ENCODE measurements at places on chromosomes 4 and X.

DNA sequence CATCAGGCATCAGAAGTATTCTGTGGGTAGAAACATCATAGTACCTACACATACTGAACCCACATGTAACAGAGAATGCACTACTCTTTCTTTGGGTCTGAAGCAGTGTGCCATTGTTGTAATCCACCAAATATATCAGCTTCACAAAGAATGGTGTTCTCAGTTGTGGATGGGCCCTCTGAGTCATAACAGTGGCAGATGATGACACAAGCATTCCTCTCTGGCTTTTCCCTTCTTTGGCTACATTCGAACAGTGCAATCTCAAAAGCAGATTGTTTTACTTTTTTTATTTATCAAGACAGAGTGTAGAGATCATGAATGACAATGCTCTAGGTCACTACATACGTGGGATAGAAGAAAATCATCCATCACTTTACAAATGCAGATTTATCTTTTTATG lies 247.2 kb upstream of the EPHA5 start:
- no peak for DNase-seq

GRCh38 chr4:95077864-95078263 lies 320.1 kb downstream of the BMPR1B start:
- no peak for DNase-seq

GRCh38 chr4:16205298-16206164 lies 20.7 kb downstream of the TAPT1 start:
- no peak for DNase-seq

DNA sequence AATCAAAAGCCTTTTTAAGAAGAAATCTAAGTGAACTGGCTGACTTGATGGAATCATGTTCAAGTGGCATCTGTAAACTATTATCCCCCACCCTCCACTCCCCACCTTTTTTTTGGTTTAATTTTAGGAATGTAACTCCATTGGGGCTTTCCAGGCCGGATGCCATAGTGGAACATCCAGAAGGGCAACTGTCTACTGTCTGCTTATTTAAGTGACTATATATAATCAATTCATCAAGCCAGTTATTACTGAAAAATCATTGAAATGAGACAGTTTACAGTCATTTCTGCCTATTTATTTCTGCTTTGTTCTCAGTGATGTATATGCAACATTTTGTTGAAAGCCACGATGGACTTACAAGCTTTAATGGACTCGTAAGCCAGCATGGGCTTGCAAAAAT lies 162.3 kb downstream of the STIM2 start:
- DNase-seq = no peak

DNA sequence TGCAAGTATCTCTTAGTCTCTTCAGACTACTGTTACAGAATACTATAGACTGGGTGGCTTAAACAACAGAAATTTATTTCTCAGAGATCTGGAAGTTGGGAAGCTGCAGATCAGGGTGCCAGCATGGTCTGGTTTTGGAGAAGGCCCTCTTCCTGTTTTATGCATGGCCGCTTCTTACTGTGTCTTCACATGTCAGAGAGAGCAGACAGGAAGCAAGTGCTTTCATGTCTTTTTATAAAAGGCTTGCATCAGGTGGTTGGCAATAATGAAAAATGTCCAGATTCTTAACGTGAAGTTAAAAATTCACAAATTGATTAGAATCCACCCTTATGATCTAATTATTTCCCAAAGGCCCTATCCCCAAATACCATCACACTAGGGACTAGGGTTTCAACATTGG lies 284.9 kb downstream of the RPA4 start:
- no peak for DNase-seq

- DNase-seq = no peak
These were observed 185.1 kb downstream of the ADGRL3 start for GRCh38 chr4:61385256-61385655.

DNA sequence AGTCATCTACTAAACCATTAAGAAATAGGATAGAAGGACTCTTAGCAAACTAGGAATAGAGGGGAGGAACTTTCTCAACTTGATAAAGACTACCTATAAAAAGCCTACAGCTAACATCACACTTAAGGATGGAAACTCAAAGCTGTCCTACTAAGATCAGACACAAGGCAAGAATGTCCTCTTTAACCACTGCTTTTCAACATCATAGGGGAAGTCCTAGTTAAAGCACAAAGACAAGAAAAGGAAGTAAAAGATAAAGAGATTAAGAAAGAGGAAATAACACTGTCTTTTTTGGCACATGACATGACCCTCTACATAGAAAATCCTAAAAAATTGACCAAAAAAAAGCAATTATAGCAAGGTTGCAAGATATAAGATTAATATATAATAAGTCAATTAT lies 136.6 kb downstream of the FBXW7 start:
- DNase-seq = no peak

GRCh38 chr4:30670206-30670605 lies 50.0 kb upstream of the PCDH7 start:
- no peak for DNase-seq

DNA sequence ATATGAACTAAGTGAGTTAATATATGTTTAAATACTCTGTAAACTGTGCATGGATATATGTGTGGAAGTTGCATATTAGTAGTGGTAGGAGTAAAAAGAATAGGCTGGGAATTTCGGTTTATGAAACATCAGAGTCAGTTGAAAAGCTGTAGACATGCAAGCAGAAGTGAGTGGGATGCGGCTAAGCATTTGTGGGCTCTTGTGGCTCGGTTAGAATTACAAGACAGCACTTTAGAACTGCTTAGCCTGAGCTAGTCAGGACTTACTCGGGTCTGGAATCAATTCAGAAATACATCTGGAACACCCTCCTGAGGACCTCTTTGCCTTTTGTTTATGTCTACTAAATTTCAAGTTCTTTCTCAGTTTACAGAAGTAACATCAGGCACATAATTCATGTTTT lies 93.6 kb downstream of the AFF2 start:
- DNase-seq = no peak

GRCh38 chr4:53101191-53101581 lies 239.1 kb downstream of the RASL11B start:
- no peak for DNase-seq

DNA sequence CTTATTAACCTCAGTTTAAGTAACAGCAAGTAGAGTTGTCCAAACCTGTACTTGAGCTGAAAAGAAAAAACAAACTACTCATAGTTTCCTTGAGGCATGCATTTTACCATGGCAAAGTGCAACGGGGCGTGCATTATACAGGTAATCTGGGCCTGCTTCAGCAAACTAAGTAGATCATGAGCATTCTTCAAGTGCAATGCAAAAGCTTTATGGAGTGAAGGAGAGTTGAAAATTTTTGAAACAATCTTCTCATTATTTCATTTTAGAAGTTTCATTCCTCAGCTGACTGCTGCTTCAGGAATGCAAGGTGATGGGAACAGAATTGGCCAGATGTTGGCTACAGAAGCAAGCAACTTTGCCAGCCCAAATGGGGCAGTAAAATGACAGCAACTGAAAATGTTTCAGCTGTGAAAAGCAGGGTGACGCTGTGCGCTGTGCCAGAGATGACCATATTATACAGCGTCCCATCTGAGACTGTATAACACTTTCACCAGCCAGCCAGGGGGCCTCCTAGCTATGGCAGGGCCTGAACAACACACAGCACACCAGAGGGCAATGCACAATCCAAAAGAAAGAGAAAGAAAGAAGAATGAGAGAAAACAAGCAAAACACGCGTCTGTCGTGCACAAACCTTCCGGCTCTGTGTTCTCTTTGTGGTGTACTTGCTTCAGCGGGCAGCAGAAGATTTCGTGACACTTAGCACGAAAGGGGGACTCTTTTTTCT lies 145.5 kb upstream of the FGF13 start:
- no peak for DNase-seq

GRCh38 chrX:12947545-12948235 lies 27.2 kb upstream of the TMSB4X start:
- DNase-seq = no peak

DNA sequence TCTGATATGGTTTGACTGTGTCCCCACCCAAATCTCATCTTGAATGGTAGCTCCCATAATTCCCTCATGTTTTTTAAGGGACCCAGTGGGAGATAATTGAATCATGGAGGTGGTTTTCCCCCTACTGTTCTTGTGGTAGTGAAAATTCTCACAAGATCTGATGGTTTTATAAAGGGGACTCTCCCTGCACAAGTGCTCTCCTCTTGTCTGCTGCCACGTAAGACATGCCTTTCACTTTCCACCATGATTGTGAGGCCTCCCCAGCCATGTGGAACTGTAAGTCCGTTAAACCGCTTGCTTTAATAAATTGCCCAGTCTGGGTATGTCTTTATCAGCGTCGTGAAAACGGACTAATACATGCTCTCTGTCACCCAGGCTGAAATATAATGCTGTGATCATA lies 200.9 kb upstream of the SLIT2 start:
- DNase-seq = no peak

DNA sequence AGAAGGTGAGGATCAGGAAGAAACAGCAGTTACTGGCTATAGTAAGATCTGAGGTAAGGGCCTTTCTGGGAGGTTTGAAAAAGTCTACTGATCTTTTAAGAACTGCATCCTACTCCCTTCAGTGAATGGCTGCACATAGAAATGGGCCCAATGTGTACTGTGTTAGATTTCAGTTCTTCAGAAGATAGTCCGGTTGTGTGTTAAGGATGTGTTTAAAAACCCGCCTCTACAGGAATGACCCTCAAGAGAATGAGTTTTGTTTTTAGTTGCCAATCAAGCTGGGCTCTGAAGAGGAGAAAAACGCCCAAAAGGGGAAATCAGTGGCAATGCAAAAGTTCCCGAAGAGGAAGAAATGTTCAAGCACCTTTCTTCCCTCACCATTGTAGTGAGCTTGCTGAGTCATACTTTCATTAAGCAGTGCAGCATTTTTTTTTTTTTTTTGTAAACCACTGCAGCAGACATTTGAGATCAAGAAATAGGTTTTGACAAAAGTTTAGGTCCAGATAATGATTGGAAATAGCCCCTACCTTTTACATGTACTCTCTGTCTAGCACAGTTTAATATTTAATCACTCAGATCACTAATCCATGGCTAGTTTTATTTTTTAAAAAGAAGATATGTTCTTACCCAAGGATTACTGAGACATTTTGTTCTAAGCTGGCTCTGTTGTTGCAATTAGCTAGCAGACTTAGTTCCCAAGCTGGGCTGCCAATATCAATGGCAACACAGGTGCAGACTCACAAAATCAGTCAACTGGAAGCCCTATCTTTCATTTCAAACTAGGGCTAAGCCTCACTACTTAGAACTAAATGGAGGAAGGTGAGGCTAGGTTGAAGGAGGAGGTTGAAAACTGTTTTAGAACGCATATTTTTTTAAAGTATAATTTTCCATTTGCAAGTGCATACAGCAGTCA lies 7.0 kb upstream of the TRPC5OS start:
- no peak for DNase-seq

DNA sequence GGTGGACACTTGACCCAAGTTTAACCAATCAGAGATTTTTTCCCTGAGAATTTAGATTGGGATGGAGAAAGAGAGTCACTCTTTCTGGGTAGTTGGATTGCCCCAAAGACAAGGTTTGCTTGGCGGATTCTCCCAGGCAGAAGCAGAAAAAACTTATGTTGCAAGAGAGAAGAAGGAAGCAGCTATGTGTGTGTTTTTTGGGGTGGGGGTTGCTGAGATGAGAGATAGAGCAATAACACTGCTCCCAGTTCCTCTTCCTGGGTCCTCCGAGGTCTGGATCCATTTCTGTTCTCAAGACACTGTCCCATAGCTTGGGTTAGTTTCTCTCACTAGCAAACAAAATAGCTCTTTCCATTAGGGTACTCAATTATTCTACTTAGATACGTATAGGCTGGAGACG lies 222.1 kb downstream of the STIM2 start:
- no peak for DNase-seq

DNA sequence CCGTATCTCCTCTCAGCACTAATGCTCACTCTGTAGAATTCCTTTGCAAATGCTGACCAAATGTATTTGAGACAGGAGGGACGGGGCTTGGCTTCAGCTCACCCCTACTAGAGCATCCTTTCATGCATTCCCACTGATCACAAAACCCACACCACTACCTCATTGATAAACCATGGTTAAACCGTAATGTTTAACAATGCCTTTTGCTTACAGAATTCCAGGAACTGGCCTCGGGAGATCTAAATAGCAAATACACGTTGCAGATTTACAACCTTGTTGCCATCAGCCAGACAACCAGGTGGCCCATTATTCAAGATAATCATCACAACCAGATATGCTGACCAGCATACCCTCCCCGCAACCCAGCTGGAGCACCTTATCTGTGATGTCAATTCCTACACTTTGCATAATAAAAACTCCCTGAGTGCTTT lies 391.9 kb downstream of the KCTD8 start:
- no peak for DNase-seq

DNA sequence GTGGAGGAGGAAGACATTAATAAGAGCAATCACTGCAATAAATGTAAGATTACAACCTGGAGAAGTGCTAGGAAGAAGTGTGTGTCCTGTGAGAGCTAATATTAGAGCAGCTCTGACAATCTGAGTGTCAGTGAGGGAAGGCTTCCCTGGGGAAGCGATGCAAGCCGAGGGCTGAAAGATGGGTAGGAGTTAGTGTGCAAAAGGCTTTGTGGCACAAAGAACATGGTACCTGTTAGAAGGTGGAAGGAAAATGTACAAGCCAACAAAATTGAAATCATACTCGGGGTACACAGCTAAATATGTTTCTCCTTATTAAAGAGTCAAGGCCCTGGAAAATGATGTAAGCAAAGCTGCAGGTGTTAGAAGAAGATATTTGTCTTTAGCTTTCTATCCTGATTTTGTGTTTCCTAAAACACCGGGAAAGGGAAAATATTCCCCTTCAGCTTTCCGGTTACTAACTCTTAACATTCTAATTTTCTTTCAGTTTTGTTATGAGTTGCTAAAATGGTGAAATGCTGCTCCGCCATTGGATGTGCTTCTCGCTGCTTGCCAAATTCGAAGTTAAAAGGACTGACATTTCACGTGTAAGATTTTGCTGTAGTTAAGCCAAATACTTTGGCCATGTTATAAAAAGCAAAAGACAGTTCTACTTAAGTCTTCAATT lies 808 bp downstream of the THAP6 start:
- DNase-seq = no peak

DNA sequence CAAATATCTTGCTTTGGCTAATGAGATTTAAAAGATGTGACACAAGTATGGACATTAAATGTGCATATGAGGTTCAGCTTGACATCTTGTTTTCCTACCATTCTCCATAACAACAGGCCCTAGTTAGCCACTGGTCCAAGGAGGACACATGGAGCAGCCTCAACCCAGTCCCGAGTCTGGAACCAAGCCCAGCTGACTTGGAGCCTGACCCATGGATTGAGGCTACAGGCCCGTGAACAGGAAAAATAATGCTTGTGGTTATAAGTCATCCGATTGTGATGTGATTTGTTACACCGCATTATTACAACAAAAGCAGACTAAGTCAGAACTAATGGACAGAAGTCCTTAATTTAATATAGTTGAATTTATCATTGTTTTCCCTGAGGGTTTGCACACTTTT lies 123.2 kb upstream of the BANK1 start:
- no peak for DNase-seq

DNA sequence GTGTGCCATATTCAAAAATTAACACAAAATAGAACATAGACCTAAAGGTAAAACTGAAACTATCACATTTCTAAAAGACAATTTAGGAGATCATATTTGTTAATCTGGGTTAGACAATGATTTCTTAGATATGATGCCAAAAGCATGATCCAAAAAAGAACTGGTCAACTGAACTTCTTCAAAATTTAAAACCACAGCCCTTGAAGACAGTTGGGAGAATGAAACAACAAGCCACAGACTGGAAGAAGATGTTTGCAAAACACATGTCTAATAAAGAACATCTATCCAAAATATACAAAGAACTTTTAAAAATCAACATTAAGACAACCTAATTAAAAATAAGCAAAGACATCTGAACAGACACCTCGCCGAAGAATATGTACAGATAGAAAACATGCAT lies 19.5 kb downstream of the COMMD8 start:
- DNase-seq = no peak

- no peak for DNase-seq
These were observed 179.0 kb downstream of the KCNIP4 start for GRCh38 chr4:21769404-21770147.
